ENCODE measurements at places on chromosomes 7 and 10. TPM values are rescaled to one million over a fixed set of nuclear protein-coding genes. Genes with fewer than 3 reads are reported as not detected.
A peak's percentile ranks its signal among the peaks of the same experiment; 100 is the strongest.

DNA sequence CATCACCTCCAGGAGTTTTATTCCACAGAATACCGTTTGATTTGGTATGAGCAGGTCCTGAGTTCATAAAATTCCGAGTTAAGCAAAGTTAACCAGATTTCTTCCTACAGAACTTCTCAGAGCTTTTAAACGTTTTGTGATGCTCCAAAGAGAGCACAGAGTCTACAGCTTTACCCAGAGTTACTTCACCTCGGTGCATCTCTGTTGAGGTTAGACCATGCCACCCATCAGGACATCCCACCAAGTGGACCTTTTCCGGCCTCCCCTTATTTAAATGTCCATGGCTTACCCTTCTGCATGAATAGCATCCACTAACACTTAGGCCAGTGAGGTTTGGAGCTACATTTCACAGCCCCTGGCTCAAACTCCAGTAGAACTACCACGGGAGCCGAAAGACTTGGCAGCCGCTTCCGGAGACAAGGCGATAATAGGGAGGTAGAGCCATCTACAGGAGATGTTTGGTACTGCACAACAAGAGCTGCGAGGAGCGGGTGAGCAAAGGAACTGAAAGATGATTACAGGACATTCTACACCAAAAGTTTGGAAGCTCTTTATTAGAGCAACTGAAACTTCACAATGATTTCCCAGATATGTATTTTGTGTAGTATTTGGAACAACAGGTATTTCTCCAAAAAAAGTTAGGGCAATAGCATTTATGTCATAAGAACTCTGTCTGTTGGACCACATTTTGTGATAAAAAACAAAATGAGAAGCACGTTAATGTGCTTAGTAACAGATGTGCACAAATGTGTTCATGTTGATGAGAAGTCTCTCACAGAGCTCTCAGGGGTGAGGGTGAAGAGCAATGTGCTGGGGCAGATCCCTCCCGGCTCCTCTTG lies 174.7 kb downstream of the HERPUD2 start:
- DNase-seq: no peak

DNA sequence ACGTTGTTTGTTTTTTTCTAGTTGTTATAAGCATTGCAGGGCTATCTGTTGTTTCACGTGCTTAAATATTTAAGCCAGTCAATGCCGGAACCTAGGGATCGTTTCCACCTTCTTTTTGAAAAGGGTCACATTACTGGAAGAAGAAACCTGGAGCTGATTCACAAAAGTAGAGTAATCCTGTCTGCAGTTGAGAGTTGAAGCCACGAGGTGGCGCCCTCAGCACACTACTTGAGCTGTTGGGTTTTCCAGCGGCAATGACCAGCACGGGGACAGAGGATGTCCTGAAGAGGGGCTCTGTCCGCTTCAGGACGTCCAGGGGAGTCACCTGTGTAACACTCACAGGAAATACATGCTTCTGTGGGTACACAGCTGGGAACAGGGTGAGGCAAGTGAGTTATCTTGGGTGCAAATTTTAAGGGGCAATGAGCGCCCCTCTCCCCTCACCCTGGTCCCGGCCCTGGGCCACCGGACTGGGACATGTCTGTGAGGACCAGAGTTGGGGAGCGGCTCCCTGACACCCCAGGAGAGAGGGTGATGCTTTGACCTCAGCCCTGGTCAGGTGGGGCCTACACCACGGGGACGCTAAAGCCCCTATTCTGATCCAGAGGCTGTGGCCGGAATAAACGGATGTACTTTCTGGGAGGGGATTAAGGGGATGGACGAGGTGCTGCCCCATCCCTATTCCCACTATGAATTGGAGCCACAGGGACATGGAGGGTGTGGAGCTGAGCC lies 26.3 kb upstream of the WDFY4 start:
- DNase-seq: peak; percentile 59

GRCh38 chr10:65565246-65565645 lies 1360.6 kb upstream of the LRRTM3 start:
- no peak for DNase-seq

DNA sequence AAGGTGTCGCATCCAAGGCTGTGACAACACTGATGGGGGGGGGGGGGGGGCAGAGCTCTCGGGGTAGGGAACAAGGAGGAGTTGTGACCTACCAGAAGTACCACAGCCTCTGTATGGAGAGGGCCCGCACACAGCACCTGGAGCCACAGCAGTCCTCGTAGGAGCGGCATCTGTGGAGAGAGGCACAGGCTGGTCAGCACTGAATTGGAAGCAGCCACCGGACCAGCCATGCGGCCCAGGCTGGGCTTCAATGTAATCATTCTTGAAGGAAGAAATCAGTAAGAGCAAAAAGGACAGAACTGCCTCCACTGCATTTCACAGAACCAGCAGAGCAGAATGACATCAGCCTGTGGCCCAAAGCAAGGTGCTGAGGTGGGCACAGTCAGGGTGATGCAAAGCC lies 74.8 kb downstream of the VOPP1 start:
- no peak for DNase-seq

DNA sequence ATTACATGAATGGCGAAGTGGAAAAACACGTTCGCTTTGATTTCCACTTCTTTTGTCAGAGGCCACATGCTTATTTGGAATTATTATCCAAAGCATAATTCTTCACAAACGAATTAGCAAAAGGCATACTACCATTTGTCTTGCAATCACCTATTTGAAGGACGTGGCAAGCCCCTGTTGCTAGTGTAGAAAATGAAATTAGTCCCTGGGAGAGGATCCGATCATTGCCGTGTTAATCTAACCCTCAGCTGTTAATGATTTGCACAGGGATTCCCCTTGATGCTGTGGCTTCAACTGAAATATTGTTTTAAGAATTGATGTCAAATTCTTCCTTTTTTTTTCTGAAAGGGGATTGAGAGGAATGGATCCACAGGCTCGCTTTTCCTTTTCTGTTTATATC lies 4.6 kb downstream of the AGMO start:
- no peak for DNase-seq

- no peak for DNase-seq
Observed at GRCh38 chr7:153382641-153383101, 623.1 kb downstream of the ACTR3B start.

- DNase-seq: no peak
Observed at GRCh38 chr10:34651416-34652195, 163.5 kb downstream of the PARD3 start.

GRCh38 chr10:92126100-92126650 lies 164.7 kb downstream of the CPEB3 start:
- no peak for DNase-seq

DNA sequence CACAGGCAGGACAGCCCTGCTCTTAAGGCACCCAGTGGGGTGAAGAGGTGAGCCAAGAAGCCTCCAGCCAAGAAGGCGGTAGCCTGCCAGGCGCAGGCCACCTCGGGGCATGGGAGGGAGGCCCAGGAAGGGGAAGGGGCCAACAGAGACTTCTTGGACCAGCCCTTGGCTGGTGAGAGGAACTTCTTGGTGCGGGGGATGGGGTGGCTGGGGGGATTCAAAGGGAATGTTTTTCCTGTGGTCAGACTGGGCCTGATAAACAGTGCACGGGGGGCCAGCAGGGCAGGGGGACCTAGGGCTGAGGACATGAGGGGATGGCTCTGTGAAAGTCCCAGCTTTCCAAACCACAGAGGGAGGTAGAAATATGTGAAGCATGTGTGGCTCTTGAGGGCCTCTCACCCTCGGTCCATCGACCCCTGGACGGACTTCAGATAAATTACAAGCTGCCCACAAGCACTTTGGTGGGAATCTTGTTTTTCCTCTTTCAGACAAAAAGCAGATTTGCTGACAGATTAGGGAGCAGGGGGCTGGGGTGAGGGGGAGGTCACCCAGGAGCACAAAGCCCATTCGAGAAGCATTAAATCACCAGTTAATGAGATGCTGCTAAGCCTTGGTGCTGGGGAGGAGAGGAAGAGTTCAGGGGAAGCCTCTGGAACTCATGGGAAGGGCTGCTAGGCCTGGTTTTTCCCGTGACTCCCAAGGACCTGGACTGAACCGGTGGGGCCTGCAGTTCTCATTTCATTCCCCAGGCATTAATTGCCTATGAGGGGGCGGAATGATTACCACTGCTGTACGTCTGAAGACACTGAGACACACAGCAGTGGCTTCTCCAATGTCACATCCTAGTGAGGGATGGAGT lies 11.3 kb downstream of the CRYGN start:
- DNase-seq: no peak

GRCh38 chr10:26939290-26939961 lies 78.7 kb upstream of the ABI1 start:
- no peak for DNase-seq

GRCh38 chr10:85413570-85413969 lies 953.0 kb downstream of the GRID1 start:
- DNase-seq: no peak

DNA sequence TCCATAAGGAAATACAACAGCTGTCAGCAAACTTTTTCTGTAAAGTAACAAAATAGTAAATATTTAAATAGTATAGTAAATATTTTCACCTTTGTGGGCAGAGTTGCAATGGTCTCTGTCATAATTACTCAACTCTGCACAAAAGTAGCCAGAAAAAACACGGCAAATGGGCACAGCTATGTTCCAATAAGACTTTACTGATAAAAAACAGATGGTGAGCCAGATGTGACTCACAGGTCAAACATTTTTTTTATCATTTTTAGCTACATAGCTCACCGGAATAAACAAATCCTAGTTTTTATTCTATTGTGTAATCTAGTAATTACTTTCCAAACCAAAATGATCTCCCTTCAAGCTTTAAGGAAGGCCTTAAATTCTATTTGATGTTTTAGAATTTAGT lies 55.3 kb downstream of the NCAPG2 start:
- DNase-seq: no peak

- DNase-seq: no peak
Observed at GRCh38 chr7:45384499-45384898, 189.7 kb upstream of the ADCY1 start.

- peak; percentile 77 for DNase-seq
Observed at GRCh38 chr7:1532456-1533254, 2.2 kb downstream of the MAFK start.

GRCh38 chr10:119505131-119505551 lies 37.4 kb downstream of the RGS10 start:
- no peak for DNase-seq

DNA sequence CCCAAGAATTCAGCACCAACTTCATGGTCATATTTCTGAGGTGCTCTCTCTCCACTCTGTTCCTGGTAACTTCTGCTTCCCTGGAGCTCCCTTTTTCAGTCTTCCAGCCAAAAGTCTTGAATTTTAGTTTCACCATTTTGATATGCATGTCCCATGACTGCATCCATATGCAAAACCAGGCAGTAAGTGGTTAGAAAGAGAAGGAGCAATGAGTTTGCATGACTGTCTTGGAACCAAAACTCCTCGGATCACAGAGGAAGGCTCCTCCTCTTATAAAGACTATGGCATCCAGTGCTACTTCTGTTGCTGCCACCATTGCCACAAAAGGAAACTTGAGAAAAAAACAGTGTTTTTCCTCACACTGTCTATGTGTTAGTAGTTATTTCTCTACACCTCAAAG lies 269.1 kb upstream of the GLI3 start:
- no peak for DNase-seq

GRCh38 chr10:14555807-14556206 lies 218.9 kb downstream of the FAM107B start:
- DNase-seq: no peak

Gene RAMP3
- 0.50 TPM for total RNA-seq

Gene RARRES2
- total RNA-seq: 0.12 TPM

Gene ELN
- not detected for total RNA-seq

Gene INSYN2A
- total RNA-seq: not detected

Data from activated naive CD4-positive, alpha-beta T cell treated with anti-CD3 and anti-CD28 coated beads, Interleukin-2, amount 50 U/mL, for 72 hours (primary cell).